Activated CD4-positive, alpha-beta T cell treated with anti-CD3 and anti-CD28 coated beads, Interleukin-2, amount 10 ng/mL, durations not matched to agents 24 days and 14 days (primary cell): ENCODE measurements at places on chromosomes 16 and 17. TPM values are rescaled to one million over a fixed set of nuclear protein-coding genes. Genes with fewer than 3 reads are reported as not detected.

DNA sequence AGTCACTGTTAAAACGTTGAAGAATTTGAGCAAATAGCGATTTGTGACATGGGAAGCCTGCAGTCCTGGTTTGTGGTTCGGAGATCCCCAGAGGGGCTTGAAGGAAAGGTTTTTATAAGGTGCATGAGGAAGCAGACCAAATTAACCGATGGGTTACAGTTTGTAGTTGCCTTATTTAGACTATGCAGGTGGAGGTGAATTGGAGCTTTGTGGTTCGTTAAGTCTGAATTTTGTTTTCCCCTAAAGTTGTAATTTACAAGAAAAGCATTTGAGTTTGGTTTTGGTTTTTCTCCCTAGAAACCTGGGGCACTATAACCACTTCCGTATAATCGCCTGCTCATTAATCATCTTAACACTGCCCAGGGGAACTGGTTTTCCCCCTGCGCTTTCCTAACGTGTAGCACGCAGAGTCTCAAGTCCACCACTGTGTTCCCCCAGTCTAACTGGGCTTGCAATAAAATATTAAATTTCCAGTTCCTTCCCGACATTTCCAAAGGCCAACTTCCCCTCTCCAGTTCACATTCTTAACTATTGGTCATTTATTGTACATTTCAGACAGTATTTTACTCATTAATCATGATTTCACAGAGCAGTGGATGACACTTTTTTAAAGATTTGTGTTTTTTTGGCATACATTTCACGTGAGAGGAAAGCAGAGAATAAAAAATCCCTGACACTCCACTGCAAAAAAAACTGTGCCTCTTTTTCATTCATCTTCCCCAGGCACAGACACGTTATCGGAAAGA is 932 bp downstream of the ZNF267 start:
- DNase-seq = peak; percentile 85
- H3K4me3 ChIP-seq = peak overlapping the region; percentile 90
- H3K27me3 ChIP-seq = no peaks in the 10 kb centered on the region
- peaks cover 64% of the 10 kb centered on the region for H3K4me1 ChIP-seq
- H3K27ac ChIP-seq = peak overlapping the region; percentile 94
- H3K36me3 ChIP-seq = peaks cover 56% of the 10 kb centered on the region

DNA sequence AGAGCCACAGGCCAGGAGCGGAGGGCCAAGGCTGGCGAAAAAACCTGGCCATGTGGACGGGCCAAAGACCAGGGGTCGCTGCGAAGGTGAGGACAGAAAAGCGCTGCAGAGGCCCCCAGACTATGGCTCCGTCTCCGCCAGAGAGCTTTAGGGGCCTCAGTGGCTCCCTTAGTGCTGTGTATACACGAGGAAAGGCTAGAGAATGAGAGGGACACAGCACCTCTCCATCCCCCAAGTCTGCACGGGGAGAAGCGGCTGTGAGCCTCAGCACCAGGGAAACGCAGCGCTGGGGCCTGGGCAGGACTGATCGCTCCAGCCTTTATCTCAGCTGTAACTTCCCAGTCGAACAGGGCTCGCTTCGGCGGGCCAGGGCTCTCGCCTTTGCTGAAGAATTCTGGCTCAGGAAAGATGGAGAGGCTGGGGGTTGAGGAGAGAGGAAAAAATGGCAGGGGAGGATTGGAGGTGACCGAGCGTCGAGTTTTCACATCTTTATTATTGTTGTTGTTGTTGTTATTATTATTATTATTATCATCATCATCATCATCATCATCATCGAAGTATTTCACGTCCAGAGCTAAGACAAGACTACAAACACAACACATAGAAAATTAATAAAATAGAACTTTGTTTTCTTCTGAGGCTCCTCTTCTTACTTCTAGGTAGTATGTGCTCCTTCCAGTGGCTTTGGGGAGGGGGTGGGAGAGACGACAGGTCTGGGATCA is 1.9 kb upstream of the HOXB5 start:
- H3K27me3 ChIP-seq = peaks cover 87% of the 10 kb centered on the region
- H3K27ac ChIP-seq = no peak overlapping the region
- DNase-seq = no peak
- H3K4me1 ChIP-seq = peaks cover 39% of the 10 kb centered on the region

GRCh38 chr16:55671974-55672280 is 16.1 kb downstream of the SLC6A2 start:
- no peaks in the 10 kb centered on the region for H3K4me1 ChIP-seq
- no peaks in the 10 kb centered on the region for H3K27me3 ChIP-seq
- H3K4me3 ChIP-seq = no peak overlapping the region
- H3K27ac ChIP-seq = no peak overlapping the region

DNA sequence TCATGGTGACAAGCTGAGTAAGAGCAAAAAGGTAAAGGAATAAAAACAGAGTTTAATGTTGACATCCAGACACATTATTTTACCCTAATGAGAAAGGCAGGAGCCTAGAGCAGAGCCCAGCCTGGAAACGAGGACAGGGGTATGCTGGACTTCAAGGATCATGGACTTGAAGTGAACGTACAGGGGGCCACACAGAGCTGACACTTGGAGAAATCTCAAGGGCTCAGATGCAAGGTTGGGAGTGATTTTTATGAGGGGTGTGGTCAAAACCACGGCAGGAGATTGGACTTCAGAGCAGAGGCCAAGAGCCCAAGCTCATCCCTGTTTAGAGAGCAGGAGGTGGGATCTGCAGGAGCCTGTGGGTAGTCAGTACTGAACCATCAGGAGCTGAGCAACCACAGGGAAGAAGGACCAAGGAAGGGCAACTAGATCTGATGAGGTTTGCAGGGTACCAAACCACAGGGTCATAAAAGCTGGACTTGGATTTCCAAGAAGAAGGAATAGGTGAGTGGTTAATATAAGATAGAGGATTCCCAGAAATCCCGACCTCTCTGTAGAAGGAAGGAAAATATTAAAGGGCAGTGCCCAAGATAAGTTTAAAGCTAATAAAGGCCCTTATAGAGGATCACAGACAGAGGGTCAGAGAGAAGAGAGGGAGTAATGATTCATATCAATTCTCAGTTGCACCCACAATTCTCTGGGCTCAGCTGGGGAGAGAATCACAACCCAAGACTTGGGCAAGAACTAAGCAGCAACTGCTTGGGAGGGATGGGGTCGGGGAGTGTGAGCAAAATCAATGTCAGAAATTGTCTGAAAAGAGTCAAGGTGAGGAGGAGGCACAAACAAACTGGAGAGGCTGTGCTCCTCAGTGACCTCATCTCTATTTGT is 331.7 kb downstream of the SOX9 start:
- H3K36me3 ChIP-seq = no peaks in the 10 kb centered on the region
- H3K4me1 ChIP-seq = no peaks in the 10 kb centered on the region
- no peaks in the 10 kb centered on the region for H3K27me3 ChIP-seq
- no peak overlapping the region for H3K4me3 ChIP-seq

DNA sequence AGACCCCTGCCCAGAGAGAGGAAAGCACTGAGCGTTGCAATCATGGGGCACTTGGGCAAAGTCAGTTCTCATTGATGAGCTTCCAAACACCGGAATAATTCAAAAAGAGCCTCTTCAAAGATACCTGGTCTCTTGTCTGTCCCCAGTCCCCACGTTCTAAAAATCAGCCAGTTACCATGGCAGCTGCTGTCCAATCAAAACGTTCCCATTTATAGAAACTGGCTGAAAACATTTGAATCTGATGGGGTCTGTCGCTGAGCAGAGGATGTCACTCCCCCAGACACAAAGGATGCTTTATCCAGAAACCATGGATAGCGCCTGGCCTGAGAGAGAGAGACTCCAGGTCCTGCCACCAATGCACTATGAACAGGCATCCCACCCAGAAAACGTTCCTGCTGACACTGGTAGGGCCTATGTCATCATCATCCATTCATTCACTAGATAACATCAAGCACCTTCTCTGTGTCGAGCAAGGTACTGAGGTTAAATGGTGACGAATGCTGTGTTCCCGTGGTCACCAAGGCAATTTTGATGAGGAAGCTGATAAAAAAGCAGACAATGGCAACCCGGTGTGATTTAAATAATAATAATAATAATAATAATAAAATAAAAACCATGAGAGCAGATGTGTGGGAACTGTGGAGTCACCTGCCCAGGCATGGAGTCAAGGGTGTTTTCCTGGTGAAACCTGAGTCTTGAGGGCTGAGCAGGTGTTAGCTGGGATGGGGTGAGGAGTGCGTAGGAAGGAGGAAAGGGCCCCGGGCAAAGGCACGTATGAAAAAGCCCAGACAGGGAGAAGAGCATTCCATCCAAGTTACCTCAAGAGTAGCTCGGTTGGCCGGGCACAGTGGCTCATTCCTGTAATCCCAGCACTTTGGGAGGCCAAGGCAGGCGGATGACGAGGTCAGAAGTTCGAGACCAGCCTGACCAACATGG is 19.0 kb upstream of the CALB2 start:
- no peaks in the 10 kb centered on the region for H3K36me3 ChIP-seq
- H3K4me1 ChIP-seq = peaks cover 2% of the 10 kb centered on the region
- no peak overlapping the region for H3K27ac ChIP-seq
- no peaks in the 10 kb centered on the region for H3K27me3 ChIP-seq
- DNase-seq = no peak

DNA sequence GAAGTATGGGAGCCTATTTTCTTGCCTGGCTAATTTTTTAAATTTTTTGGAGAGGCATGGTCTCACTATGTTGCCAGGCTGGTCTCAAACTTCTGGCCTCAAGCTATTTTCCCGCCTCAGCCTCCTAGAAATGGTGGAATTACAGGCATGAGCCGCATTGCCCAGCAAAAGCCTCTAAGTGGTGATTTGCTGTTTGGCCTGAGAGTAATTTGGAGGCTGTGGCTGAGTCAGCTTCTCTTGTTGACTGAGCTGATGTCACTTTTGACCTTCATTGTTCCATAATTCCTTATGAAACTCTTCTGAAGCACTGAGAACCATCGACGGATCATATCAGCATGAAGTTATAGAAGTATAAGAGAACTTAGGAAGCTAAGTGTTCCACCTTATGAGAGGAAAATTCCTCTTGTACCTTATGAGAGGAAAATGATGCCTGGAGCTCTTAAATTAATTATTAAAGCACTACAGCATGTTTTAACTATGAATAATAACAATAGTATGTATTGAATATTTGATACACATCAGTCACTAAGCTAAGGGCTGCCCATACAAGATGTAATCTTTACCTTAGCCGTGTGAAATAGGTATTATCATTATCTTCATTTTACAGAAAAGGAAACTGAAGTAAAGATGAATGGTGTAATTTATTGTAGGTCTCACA is 220.8 kb upstream of the MON1B start:
- DNase-seq = no peak
- no peaks in the 10 kb centered on the region for H3K27me3 ChIP-seq
- H3K4me3 ChIP-seq = no peak overlapping the region
- H3K4me1 ChIP-seq = no peaks in the 10 kb centered on the region

DNA sequence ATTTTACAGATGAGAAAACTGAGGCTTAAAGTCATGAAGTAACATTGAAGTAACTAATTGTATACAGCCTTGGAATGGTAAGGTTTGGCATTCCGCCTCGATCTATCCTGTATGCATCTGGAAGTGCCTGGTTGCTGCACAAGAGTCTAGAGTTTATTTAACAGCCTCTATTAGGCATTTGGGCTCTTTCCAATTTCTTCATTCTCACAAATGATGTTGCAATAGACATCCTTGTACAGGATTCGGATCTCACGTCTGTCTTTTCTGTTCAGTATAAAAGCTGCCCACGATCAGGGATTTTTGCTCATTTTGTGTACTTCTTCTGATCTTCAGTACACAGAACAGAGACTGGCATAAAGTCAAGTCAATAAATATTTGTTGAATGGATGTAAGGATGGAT is 100.5 kb downstream of the AIPL1 start:
- no peak for DNase-seq
- H3K4me1 ChIP-seq = no peaks in the 10 kb centered on the region
- no peaks in the 10 kb centered on the region for H3K36me3 ChIP-seq
- H3K27ac ChIP-seq = no peak overlapping the region
- peaks cover 1% of the 10 kb centered on the region for H3K27me3 ChIP-seq

DNA sequence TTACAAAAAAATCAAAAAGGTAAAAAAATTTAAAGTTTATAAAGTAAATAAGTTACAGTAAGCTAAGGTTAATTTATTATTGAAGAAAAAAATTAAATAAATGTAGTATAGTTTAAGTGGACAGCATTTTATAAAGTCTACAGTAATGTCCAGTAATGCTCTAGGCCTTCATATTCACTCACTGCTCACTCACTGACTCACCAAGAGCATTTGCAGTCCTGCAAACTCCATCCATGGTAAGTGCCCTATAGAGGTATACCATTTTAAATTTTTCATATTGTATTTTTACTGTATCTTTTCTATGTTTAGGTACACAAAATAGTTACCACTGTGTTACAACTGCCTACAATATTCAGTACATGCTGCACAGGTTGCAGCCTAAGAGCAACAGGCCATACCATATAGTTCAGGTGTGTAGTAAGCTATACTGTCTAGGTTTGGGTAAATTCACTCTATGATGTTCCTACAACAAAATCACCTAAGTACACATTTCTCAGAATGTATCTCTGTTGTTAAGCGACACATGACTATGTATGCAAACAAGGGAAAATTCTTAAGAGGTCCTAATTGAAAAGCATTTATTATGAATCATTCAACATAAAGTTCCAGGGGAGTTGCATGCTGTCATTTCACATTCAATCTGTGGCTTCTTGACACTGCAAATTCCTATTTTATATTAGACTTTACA is 92.3 kb downstream of the SPAG9 start:
- no peak overlapping the region for H3K27ac ChIP-seq
- no peaks in the 10 kb centered on the region for H3K27me3 ChIP-seq
- DNase-seq = no peak
- peaks cover 17% of the 10 kb centered on the region for H3K36me3 ChIP-seq
- H3K4me1 ChIP-seq = peaks cover 23% of the 10 kb centered on the region

DNA sequence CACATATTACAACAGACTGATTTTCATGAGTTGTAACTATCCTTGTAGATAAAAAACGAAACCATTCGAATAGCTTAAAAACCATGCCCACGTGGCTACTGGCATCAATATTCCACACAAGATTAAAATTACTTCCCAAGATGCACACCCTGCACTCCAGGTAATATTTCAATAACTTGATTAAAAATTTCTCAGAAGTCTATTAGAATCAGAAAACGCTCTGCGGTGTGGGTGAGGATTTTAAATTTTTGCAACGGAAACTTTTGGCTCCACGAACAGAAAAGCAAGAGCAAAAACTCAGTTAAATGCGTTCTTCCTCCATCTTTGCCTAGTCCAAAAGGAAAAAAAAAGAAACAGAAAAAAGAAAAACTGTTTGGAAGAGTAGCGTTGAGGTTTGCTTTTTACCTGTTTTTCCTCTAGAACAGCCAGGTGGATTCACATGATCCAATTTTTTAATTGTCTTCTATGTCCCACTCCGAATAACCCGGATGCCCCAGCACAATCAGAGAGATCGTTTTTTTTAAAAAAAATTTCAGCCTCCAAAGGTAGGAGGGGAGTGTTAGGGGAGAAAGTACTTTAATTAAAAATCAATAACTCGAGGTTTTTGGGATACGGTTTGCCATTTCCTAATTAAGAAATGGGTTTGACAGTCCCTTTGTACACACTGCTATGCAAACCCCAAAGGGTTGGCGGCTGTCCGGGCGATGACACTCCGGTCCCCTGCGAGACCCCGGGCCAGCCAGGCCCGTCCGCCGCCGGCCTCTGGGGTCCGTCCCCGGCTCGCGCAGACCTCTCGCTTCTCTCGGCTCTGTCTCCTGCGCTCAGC is 708 bp upstream of the NFAT5 start:
- H3K36me3 ChIP-seq = peaks cover 24% of the 10 kb centered on the region
- DNase-seq = peak; percentile 61
- H3K4me3 ChIP-seq = peak overlapping the region; percentile 86
- peak overlapping the region; percentile 99 for H3K27ac ChIP-seq
- H3K4me1 ChIP-seq = peaks cover 44% of the 10 kb centered on the region

GPT2 gene
- total RNA-seq = 15.7 and 16.0 TPM in 2 replicates

HS3ST3A1 gene
- 2.3 and 3.7 TPM in 2 replicates for total RNA-seq
